WTC11 (cell line): ENCODE measurements at places on chromosomes 2 and 18.

GRCh38 chr2:649426-650342, 27.5 kb downstream of the TMEM18 start:
- DNase-seq = no peak

GRCh38 chr18:33630476-33630875, 52.5 kb downstream of the ASXL3 start:
- no peak for DNase-seq

DNA sequence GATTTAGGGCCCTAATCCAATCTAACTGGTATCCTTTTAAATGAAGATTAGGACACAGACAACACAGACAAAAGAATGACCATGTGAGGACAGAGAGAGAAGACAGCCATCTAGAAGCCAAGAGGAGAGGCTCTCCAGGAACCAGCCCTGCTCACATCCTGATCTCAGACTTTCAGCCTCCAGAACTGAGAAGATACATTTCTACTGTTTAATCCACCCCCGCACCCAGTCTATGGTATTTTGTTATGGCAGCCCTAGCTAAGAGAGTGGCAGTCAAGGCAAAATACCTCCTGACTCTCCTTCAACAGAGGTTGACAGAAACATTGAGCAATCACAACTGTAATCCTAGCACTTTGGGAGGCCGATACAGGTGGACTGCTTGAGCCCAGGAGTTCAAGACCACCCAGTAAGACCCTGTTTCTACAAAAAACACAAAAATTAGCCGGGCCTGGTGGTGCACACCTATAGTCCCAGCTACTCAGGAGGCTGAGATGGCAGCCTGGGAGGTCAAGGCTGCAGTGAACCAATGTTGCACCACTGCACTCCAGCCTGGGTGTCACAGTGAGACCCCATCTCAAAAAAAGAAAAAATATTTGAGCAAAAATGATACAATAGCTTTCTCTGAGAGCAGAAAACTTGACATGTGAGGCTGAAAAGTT, 34.7 kb downstream of the WDR33 start:
- DNase-seq = no peak

GRCh38 chr2:156110890-156111289, 221.6 kb downstream of the NR4A2 start:
- DNase-seq = peak; percentile 68

- DNase-seq = no peak
Measured at GRCh38 chr18:59861963-59862819, 37.6 kb upstream of the PMAIP1 start.

- no peak for DNase-seq
Measured at GRCh38 chr2:108351889-108352288, 25.9 kb upstream of the SULT1C4 start.

DNA sequence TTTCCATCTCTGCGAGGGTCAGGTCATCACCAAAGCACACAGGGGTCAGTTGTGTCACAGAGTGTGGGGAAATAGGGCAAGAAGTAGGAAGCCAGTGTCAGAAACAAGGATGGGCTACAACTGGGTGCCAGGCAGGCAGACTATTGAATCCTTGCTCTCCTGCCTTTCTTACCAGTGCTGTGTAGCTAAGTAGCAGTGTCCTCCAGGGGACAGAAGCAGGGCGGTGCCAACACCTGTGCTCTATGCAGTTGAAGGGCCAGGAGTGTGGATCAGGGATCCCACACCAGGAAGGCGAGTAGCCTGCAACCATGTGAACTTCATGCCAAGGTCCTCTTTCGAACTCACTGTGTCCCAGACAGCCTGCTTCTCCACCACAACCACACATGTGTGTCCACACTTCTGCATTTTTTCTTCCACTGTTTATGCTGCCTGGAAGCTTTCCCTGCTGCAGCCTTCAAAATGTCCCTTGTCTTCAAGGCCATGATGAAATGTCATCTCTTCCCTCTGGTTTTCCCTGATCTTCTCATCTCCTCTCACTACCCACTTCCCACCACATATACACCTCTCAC, 25.4 kb upstream of the REG3G start:
- DNase-seq = no peak

GRCh38 chr2:39728941-39729351, 50.1 kb downstream of the THUMPD2 start:
- DNase-seq = peak; percentile 63

- no peak for DNase-seq
Measured at GRCh38 chr2:221335219-221335752, 236.8 kb downstream of the EPHA4 start.

DNA sequence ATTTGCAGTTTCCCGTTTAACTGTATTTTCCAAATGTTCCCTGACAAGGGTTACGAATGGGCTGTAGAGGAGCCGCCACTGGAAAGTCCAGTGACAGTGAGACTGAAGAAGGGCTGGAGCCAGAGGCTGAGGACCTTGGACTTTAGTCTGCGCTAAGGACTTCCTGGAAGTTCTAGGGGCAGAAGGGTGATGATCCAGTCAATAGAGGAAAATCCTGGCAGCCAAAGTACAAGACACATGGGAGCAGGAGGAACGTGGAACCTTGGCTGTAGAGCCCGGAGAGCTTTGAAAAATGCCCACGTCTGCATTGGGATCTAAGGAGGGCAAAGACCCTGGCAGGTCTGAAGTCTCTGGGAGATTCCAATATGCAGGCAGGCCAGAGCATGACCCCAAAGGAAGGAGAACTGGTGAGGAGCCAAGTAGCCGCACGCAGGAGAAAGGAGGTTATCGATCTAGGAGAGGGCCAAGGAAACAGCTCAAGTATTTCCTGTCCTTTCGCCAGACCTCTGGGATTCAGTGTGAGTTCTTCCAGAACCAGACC, 28.5 kb downstream of the MBP start:
- DNase-seq = no peak

- DNase-seq = no peak
Measured at GRCh38 chr2:179031731-179032408, 18.1 kb downstream of the CCDC141 start.

DNA sequence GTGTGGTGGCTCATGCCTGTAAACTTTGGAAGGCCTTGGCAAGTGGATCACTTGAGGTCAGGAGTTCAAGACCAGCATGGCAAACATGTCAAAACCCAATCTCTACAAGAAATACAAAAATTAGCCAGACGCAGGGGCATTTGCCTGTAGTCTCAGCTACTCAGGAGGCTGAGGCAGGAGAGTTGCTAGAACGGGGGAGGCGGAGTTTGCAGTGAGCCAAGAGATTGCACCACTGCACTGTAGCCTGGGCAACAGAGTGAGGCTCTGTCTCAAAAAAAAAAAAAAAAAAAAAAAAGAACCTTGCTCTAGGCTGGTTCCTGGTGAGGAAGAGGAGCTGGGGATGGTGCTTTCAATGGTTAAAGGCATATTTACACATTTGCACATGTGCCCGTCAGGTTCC, 129.4 kb downstream of the LYPD6B start:
- DNase-seq = no peak

GRCh38 chr2:148524519-148524919, 120.0 kb upstream of the EPC2 start:
- no peak for DNase-seq

DNA sequence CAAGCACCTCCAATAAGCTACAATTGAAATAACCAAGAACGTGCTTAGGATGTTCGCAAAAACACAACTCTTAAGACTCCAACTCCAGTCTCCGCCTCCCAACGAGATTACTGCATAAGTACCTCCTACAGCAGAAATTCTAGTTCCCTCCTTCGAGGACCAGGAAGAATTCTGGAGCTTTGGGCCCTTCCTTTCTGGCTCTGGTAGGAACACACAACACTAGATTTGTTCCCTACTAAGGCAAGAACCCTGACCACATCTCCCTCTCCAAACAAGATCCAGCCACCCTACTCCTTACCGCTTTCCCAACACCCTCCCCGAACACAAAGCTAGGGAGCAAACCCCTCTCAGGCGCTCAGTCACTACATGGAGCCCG, 721 bp downstream of the ADAM17 start:
- no peak for DNase-seq

- no peak for DNase-seq
Measured at GRCh38 chr18:3450799-3451182, 819 bp downstream of the TGIF1 start.

DNA sequence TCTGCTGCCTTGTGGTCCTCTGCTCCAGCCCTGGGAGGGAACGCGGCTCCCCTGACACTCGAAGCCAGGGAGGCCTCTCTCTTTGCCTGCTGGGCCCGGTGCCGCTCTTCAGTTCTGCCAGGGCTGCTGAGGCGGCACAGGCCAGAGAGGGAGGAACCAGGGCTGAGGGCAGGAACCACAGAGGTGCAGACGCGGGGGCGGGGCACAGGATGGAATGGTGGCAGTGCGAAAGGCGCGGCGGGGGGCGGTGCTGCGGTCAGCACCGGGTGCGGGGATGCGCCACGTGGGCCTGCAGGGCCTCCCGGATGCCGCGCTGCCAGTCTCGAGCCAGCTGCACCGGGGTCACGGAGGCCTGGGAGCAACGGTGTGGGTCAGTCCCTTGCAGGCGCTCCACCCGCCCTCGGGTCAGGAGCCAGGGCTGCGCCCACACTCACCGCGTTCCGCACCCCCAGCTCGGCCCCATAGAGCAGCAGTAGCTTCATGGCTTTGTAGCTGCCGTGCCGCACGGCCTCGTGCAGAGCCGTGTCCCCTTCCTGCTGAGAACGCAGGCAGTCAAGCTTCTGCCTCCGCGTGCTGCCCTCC, 4.4 kb downstream of the ANKRD23 start:
- no peak for DNase-seq

DNA sequence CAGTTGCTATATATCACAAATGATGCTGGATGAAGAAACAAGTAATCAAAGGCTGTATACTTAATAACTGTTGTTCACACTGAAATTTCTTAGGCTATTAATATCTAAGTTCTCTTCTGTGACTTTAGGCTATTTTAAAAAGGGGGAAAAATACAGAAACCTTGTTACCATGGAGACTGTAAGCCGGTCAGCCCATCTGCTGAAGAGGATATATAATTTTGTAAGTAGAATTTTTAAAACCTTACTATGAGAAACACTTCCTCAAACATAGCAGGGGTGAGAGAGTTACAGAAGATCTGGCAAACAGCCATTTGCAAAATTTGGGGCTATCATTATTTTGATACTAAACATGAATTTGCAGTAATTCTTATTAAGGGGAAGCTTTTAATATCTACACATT, 27.8 kb downstream of the CACNB4 start:
- no peak for DNase-seq

- no peak for DNase-seq
Measured at GRCh38 chr2:143574069-143574468, 444.9 kb downstream of the ARHGAP15 start.

DNA sequence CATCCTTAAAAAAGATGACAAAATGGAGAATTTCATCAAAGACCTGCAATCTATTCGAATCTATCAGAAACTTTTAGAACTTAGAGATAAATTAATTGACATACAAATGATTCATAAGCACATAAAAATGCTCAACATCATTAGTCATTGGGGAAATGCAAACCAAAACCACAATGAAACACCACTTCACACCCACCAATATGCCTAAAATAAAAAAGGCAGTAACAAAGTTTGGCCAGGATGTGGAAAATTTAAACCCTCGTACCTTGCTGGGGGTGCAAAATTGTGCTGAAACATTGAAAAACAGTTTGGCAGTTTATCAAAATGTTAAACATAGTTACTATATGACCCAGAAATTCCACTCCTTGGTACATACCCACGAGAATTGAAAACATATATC, 11.5 kb upstream of the EIF2AK3 start:
- DNase-seq = no peak

DNA sequence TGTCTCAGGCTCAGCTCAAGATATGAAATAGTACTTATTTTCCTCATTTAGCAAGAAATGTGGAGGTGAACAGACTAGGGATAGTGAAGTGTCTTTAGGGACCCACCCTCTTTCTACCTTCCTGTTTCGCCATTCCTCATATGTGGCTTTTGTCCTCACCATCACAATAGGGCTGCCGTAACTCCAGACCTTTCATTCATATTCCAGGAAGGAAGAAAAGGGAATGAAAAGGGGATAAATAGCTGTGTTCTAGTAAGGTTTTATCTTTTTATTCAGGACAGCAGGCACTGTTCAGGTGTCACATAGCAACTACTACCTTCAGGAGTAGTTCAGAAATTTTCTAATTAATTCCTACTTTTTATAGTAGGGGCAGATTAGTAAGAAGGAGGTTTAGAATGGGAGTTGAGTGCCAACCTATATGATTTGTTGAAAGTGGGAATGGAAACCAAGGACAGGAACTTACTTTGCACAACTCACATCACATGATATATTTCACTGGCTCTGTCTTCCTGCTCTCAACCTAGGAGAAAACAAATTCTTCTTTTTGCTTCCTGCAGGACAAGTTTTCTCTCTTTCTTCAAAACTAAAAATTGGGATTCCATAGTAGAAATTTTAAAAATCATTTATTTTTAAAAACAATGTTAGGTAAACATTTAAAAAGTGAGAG, 36.0 kb upstream of the HDAC4 start:
- no peak for DNase-seq

GRCh38 chr2:9650119-9650821, 19.5 kb upstream of the YWHAQ start:
- no peak for DNase-seq

DNA sequence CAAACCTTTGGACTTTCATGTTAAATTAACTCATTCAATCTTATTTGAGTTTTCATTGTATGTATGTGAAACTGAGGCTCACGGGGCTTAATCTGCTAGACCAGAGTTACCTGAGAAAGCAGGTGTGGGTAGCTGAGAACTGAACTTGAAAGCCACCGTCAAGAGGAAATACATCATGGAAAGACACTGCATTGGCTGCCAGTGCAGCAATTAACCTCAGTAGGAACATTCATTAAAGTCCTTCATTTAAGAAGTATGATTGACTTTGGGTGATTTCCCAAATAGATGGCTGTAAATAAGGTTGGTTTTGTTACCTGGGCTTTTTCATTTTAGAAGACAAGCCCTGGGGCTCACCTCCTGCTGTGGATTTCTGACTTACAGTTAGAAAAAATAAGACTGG, 36.5 kb upstream of the MGAT5 start:
- DNase-seq = no peak

DNA sequence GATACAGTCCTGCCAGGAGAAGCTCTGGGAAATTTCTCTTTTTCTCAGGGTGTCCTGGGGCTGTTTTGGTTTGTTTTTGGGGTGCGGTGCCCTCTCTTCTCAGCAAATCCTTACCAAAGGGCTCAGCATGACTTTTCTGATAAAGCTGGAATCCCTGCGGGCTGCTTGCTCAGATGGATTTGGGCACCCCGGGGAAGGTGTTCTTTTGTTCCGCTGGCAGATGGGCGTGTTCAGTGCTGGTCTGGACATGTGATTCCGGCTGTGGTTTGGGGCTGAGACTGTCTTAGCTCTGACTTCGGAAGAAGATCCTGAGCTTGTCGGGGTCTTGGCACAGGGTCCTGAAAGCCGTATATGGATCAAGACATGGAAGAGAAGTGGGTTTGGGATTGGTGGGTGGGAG, 134.2 kb upstream of the SPRED2 start:
- no peak for DNase-seq

- no peak for DNase-seq
Measured at GRCh38 chr18:8462651-8463185, 146.5 kb upstream of the RAB12 start.

DNA sequence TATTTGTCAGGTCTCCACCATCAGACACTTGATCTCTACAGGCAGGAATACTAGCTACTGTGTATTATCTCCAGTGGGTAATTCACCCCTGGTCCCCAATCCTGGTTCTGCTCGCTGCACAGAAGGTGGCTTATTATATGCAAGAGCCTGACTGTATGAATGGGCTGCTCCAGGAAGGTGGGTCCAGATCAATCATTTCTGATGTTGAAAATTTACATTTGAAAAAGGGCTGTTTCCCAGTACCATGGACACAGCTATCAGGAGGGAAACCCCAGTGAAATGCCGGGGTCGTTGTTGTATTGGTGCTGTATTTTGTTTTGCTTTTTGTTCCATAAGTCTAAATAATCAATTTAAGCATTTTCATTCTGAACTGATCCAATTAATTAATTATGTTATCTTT, 367.6 kb downstream of the RND3 start:
- DNase-seq = no peak
